Cortex of kidney (tissue), 1 donor: ENCODE measurements at places on chromosomes 2 and 18.

GRCh38 chr2:223222397-223222796 is 170.4 kb downstream of the KCNE4 start:
- no peak for DNase-seq

DNA sequence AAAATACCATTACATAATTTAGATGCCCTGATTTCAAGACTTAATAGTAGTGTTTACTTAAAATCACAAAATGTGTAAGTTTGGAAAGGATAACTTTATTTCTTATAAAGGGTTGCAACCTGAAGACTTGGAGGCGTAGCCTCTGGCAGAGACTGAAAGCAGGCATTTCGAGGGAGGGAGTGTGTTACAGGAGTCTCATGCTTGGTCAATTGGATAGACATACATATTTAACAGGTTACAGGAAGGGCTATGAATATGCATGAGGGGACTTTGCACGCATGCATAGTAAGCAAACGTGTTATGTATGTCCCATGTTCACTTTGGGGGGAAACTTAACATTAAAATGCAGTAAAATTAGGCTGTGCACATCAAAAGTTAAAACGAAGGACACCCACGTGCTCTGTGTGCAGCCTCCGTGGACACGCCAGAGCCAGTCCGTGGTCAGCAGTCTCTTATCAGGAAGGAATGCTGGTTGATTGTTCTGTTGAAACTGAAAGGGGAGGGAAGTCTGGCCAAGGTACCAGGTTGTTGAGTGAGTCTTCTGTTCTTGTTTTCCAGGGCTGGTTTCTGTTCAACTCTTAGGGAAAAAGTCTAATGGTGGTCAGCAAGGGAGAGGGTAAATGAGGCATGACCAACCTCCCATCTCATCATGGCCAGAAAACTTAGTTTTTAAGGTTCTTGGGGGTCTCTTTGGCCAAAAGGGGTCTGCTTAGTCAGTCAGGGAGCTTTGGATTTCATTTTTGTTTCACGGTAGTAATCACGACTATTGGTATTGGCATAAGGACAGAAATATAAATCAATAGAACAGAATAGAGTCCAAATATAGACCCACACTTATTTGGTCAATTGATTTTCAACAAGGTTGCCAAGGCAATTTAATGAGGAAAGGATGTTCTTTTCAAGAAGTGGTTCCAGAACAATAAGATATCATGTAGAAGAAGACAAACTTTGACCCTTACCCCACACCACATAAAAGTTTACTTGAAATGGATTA is 121.9 kb downstream of the MCFD2 start:
- no peak for DNase-seq

DNA sequence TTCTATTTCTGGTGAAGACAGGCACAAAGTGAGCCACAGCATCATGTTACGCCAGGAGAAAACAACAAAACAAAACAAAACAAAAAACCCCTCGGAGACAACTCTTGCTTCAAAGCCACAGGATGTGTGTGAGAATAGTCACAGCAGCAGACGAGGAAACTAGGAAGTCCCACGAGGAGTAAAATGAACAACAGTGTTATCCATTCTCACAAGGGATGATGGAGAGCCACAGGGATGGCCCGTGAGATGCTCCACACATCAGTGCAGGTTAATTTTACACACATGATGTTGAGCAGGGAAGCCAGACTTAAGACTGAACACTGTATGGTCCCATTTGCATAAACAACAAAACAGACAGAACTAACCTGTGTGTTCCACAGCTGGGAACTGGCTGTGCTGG is 128.5 kb upstream of the TMEM18 start:
- DNase-seq: no peak

- DNase-seq: no peak
Observed at GRCh38 chr2:32453242-32454062, 96.6 kb downstream of the BIRC6 start.

DNA sequence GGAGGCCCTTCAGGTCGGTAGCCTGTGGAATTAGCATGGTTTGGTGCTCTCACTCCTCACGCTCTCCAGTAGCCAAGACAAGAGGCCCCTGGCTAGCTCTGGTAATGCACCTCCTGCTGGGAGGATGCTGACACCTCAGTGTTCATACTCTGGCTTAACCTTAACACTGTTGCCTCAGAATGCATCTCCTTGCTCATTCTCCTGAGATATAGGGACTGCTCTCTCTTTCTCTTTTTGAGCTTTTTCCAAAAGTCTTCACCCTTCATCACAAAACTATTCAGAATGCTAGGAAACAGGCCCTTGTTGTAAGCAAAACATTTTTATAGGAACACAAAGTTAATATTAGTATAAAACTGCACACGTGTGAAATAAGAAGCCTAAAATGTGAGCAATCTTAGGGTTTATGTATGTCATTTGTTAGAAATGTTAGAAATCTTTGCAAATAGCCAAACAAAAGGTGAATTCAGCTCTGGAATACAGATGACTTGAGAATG is 17.3 kb upstream of the IMPA2 start:
- DNase-seq: no peak

- no peak for DNase-seq
Observed at GRCh38 chr2:1494257-1494656, 81.0 kb downstream of the TPO start.

DNA sequence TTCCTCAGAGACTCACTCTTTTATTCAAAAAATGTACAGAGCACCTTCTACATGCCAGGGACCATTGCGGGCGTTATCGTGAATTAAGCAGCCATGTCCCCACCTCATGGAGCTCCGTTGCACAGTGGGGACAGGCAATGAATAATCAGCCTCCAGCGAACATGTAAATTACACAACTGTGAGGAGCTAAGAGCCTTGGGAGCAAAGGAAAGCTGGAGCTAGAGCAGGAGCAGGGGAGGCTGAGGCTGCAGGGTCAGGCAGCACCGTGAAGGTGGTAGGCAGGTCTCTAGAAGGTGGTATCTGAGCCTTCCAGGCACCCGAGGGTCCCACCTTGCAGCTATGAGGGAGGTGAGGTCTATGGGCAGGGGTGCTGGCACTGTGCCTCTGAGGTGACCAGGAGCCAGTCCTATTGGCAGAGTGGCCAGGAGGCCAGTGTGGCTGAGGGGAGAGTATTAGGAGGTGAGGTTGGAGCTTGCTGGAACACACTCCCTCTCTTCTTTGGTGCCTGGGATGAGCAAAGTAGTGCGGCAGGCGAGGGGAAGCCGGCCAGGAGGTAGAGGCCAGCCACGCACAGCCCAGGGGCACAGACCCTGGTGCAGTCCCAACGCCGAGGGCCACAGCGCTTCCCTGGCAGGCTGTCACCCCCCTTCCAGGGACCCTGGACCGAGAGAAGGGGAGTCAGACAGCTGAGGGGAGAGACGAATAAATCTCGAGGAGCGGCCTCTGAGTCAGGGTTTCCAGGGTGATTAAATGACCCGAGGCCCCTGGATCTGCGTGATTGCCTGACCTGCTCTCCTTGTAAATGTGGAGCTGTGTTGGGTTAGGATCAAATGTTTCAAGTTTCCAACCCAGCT is 167.3 kb downstream of the SEPTIN10 start:
- no peak for DNase-seq

GRCh38 chr18:79182047-79182713 is 113.0 kb downstream of the ATP9B start:
- no peak for DNase-seq

DNA sequence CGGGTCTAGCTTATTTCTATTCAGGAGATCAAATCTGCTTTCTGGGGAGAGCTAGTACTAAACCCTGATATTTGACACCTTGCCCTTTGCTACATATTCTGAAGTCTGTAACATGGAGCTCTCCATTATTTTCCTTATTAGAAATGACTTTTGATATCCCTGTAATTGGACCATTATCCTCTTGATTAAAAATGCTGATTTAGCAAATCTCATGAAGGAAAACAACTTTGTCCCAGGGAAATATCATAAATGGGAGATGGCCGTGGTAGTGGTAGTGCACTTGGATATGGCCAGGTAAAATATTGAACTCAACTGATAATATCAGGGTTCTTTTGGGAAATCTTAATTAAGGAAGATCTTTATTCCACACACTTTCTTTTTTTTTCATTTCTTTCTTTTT is 326.5 kb downstream of the RPRM start:
- no peak for DNase-seq

GRCh38 chr2:177983183-177983788 is 89.3 kb downstream of the PDE11A start:
- DNase-seq: no peak

DNA sequence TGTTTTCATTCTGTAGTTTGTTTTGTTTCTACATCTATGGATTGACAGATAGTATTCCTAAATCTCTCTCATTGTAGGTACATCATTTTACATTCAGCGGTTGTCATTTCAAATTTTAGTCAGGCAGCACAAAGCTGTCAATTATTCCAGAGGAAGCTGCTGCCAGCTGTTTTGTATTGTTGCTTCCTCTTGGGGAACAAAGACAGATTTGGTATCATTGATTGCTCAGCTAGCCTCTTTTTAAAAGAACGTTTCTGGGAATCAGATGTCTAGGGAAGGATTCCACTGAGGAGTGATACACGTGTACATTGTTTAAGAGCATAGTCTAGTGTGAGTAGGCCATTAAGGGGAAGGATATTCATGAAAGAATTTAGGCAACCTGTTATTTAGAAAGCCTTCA is 145.8 kb downstream of the AGPS start:
- no peak for DNase-seq

DNA sequence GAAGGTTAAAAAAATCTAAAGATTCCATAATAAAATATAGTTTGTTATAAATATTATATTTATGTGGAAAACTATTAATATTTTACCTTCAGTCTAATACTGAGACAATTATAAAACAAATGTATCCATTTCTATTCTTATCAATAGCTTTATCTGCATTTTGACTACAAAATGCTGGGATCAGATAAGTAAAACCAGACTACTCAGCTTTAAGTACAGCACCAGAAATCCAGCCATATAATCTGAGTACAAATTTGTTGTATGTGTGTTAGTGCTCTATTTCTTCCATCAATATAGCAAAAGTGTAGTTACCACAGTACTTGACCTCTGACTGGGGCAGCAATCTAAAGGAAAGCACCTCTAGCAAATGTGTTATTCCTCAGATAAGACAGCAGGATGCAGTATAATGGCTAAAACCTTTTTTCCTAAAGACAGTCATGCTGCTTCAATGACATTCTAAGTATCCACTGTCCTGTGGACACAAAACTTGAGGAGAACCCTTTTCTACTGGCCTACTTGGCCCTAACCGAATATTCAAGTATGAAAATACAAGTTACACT is 68.1 kb downstream of the OLA1 start:
- DNase-seq: no peak
